ENCODE measurements at places on chromosomes 4 and X. TPM values are rescaled to one million over a fixed set of nuclear protein-coding genes. Genes with fewer than 3 reads are reported as not detected.

GRCh38 chr4:94446386-94446785 lies 5.4 kb upstream of the PDLIM5 start:
- no peak for DNase-seq

GRCh38 chr4:4492161-4492847 lies 49.5 kb downstream of the STX18 start:
- no peak for DNase-seq

GRCh38 chr4:159205466-159205865 lies 102.6 kb downstream of the RAPGEF2 start:
- no peak for DNase-seq

DNA sequence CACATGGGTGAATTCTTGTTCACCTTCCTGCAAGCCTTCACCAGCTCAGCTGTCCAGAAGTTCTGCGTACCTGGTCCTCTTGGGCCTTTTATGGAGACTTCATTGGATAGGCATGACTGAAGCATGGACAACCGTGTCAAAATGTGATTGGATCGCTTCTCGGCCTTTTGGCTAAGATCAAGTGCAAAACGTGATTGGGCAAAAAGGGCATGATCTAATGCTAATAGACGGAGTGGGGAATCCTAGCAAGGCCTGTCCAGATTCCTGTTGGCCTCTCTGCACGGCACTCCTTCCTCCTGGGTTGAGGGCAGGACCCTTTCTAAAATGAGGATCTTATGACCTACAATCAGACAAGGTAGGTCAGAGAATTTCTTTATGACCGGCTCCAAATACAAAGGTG lies 24.9 kb downstream of the PRDX4 start:
- no peak for DNase-seq

DNA sequence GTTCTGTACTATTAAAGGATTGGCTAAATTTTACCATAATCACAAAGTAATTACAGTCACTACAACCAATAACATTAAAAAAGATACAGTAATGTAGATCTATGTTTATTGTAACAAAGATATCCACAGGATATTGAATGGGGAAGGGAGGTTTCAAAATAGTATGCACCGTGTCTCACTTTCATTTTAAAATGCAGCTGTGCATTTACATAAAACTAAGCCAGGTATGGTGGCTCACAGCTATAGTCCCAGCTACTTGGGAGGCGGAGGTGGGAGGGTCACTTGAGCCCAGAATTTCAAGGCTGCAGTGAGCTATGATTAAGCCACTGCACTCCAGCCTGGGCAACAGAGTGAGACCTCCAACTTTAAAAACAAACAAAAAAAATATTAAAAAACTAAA lies 8.5 kb downstream of the SRP72 start:
- DNase-seq, result no peak

DNA sequence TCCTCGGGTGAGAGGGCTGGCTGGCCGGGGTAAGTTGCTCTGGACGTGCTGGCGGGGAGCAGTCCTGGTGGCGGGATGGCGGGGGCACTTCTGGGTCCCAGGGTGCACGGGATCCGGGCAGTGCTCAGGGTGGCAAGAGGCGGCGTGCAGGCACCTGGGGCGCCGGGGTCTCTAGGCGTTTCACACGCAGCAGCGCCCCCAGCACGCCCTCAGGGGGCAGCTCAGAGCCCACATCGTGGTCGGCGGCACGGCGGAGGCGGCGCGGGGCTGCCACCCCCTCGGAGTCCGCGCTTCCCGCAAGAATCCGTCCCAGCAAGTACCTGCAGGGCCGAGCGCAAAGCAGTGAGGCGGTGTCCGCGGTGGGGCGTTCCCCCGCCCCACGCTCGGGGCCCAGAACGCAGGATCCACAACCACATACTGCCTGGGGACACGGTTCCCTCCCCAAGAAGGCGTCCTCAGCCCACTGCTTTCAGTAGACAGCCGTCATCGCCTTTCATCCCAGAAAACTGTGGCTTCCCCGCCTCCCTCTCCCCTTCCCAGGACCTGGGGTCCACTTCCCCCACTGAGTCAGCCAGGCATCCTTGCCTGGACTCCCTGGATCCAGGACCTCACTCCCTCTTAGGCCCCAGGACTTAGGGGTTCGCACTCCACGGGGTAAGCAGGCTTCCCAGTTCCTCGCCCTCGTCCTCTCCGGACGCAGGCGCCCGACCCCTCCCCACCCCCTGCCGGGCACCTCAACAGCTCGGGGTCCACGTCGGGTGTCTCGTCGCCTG lies 4.1 kb downstream of the PCSK1N start:
- no peak for DNase-seq

GRCh38 chrX:20374900-20375438 lies 108.3 kb upstream of the RPS6KA3 start:
- no peak for DNase-seq

DNA sequence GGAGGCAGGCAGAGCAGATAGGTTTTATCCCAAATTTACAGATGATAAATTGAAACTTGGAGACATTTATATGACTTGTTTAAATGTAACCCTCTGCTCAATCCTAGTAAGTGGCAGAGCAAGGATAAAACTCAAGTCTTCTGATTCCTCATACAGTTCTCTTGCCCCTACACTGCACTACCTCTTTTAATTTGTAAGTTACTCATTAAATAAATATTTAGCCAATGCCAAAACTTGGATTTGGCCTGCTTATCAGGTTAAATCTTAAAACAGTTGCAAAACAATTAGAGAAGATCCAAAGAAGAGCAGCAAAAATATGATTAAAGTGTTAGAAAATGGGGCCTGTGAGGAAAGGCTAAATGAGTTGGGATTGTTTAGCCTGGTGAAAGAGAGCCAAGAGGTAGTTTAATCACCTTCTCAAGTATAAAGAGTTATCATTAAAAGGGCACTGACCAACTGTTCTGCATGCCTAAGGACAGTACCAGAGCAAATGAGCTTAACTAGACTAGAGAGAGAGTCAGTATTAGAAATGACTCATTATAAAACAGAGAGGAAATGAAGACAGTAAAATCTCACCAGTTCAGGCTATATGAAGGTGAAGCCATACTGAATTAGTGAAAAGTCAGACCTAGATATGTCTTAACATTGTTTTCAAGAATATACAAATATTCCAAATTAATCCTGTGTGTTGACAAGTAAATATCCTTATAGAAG lies 146.3 kb downstream of the GRIA3 start:
- no peak for DNase-seq

Gene NBDY
- 46.6 TPM for total RNA-seq

DNA sequence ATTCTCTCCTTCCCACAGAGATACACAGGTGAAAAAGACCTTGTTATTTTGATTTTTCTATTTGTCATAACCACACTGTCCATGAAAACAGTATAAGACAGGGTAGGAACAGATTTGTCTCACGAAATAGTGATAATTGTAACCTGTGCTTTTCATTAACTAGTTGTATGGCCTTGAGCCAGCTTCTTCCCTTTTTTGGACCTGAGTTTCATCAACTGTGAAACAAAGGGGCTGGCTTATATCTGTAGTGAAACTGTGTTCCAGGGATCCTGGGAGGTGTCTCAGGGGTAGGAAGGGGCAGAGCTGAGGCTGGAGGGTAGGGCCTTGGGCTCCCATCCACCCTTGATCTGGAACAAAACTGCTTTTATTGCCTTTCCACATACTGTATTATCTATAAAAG lies 50.9 kb downstream of the MED28 start:
- DNase-seq, result no peak

GRCh38 chrX:63434665-63435064 lies 83.5 kb upstream of the SPIN4 start:
- DNase-seq, result no peak

Gene MTTP
- total RNA-seq, result 39.1 TPM

DNA sequence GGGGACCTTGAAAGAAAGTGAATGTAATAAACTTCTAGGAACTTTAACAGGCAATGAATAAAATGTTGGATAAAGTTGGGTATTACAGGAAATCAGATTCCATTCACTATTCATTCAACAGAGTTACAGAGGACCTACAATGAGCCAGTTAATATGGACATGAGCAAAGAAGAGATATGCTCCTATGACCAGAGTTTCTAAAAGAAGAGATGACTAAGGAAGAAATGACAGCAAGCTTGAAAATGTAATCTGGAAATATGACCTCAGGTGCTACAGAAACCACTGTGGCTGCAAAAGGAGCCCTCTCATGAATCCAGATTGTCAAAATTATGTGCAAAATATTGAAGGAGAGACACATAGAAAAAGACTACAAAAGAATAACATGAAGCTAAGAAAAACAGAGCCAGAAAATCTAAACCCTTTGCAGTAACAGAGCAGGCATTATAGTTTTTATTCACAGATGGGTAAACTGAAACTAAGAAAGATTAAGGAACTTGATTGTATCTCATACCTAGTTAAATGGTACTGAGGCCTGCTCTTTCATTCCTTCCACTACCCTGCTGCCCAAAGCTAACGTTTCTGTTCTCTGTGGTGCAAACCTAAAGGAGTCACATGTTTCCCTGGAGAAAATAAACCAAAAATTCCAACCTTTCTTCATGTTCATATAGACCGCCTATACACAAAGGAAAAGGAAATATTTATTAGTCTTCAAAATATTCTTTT lies 378.3 kb downstream of the GBA3 start:
- DNase-seq, result no peak

Measured in stomach (tissue), 19 donors.